ENCODE measurements at places on chromosomes 6 and 20.
A peak's percentile ranks its signal among the peaks of the same experiment; 100 is the strongest.

GRCh38 chr20:19670829-19671228, 87.2 kb upstream of the RIN2 start:
- ATAC-seq = no peak

DNA sequence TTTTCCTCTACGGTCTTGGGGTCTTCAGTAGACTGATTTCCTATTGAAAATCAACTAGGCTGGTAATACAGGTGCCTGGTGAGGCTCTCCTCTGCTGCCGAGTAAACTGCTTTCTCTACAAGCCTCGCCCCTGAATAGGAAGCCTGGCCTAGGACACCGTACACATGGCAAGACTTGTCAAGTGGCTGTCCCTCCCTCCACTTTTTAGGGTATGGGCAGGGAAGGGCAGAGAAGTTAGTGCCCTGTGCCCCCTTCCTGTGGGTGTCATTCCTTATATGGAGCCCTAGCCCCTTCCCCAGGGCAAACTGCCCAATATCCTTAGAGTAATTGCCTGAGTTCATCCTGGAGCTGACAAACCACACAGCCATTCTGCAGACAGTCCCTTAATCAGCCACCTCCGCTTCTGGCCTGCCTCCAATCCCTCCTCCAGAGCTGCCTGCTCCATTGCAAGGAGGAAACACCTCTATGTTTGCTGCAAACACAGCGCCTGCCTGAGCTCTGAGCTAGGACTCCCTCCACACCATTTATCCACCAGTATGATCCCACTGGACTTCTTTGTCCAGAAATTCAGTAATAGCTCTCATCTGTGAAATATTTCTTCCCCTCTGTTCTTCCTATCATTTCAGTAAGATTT, 93.1 kb downstream of the CHD6 start:
- no peak for ATAC-seq

DNA sequence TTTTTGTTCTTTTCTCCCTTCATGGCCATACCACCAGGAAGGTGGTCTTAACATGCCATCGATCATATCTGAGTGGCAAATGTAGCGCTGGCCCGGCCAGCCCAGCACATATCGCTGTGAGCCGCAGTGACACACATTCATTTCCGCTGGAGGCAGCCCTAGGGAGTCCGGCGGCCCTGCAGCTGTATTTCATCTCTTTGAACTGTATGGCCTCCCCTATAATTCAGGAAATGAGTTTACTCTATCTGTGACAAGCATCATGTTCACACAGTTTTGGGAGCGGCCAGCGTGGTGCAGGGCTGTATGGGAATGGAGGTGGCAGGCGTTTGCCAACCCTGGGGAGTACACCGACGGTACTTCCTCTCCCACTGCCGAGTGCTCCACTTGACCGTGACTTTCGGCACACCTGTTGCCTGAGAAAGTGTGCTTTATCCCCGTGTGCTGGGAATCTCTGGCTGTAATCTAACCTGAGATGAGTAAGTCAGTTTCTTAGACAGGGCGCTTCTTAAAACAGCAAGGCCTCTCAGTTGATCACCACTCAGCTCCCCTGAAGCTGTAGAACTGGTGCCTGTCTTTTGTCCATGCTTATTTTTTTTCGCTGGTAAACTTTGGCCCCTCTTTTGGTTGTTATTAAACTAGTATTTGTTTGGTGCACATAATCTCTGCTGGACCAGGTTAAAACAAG, 257.1 kb upstream of the TAB2 start:
- ATAC-seq = peak; percentile 84

DNA sequence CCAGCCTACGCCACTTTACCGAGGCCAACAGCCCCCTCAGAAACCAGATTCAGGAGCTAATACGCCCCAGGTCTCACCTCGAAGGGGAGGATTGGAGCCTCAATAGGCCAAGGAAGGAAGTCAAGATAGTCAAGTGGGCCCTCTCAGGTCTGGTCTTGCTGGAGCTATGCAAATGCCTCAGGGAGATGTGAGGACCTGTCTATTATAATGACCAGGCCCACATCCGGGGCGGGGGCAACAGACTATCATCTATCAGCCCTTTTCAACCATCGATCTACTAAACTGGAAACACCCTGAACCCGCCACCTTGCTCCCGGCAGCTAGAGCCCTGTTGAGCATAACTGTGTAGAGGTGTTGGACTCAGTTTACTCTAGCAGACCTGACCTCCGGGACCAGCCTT, 12.7 kb upstream of the GSTA3 start:
- ATAC-seq = no peak

GRCh38 chr20:48278961-48279481, 493.7 kb upstream of the SULF2 start:
- ATAC-seq = no peak

GRCh38 chr6:101545191-101545590, 151.7 kb downstream of the GRIK2 start:
- ATAC-seq = peak; percentile 28

GRCh38 chr6:56437171-56437900, 190.0 kb upstream of the COL21A1 start:
- no peak for ATAC-seq

Data from SK-N-SH treated with all-trans-retinoic acid at 6 μM for 48 hours (cell line).